ENCODE measurements at places on chromosomes 12 and 14. TPM values are rescaled to one million over a fixed set of nuclear protein-coding genes. Genes with fewer than 3 reads are reported as not detected.

DNA sequence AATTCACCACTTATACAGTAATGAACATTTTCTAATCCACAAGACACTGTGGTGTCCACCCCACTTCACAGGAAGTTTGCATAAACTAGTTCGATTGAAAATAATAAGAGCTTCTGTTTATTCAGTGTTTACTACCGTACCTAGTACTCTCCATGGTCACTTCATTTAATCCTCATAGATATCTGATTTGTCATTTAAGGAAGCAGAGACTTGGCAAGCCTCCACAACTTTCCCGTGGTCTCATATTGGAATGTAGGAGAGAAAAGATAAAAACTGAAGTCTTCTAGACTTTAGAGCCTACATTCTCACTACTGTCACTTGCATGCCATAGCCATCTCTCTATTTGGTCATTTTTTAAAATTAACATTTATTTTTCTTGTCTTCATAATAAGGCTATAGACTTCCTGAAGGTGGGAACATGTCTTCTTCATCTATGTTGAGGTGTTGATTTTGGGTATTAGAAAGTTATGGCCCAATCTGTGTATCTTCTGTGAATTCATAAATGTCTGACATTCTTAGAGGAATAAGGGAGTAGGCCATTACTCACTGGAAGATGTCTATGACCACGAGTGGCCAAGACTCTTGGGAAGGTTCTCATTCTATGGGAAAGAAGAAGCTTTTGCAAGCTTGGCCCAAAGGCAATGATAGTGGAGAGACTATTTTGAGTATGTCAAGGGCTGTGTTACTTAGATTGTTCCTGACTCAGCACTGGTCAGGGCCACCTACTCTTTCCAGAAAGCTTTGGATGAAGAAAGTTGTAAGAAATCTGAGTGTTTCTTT lies 423.7 kb downstream of the LRIG3 start:
- no peaks in the 10 kb centered on the region for H3K36me3 ChIP-seq
- H3K4me3 ChIP-seq = no peak overlapping the region
- H3K27ac ChIP-seq = no peak overlapping the region
- no peak for DNase-seq

DNA sequence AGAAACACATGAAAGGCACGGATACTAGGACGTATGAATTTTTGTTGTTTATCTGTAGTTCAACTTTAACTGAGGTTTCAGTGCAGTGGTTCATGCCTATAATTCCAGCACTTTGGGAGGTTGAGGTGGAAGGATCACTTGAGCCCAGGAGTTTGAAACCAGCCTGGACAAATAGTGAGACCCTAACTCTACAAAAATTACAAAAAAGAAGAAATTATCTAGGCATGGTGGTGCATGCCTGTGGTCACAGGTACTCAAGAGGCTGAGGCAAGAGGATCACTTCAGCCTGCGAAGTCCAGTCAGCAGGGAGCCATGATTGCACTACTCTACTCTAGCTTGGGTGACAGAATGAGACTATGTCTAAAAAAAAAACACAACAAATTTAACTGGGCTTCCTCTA lies 8.0 kb downstream of the KRT6B start:
- DNase-seq = no peak
- H3K4me1 ChIP-seq = no peaks in the 10 kb centered on the region
- no peak overlapping the region for H3K4me3 ChIP-seq
- no peak overlapping the region for H3K27ac ChIP-seq

GRCh38 chr12:28424965-28425364 lies 234.7 kb downstream of the CCDC91 start:
- no peaks in the 10 kb centered on the region for H3K27me3 ChIP-seq
- H3K4me1 ChIP-seq = peaks cover 7% of the 10 kb centered on the region
- no peak for DNase-seq
- no peak overlapping the region for H3K27ac ChIP-seq
- H3K4me3 ChIP-seq = no peak overlapping the region

The SLC5A8 gene
- not detected for total RNA-seq

DNA sequence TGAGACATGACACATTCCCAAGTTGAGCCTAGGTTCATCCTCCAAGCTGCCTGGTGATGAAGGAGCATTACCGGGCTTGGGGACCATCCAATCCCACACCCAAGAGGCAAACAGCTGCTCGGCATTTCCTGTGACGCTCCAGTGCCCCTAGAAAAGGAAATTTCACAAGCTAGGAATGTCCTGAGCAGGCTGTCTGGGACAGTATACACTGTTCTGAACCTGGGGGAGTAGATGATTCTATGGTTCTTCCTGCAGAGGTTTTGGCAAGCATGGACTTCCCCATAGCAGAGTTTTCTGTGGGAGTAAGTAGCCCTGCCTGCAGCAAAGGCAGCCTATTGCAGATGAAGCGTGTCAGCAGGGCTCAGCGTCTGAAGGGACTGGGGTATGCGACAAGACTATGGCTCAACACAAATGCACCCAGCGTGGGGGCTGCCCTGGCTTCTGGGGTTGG lies 47.4 kb upstream of the SRSF5 start:
- H3K4me1 ChIP-seq = peaks cover 27% of the 10 kb centered on the region
- H3K4me3 ChIP-seq = no peak overlapping the region
- no peak for DNase-seq
- H3K36me3 ChIP-seq = no peaks in the 10 kb centered on the region
- H3K27ac ChIP-seq = peak overlapping the region; percentile 53

DNA sequence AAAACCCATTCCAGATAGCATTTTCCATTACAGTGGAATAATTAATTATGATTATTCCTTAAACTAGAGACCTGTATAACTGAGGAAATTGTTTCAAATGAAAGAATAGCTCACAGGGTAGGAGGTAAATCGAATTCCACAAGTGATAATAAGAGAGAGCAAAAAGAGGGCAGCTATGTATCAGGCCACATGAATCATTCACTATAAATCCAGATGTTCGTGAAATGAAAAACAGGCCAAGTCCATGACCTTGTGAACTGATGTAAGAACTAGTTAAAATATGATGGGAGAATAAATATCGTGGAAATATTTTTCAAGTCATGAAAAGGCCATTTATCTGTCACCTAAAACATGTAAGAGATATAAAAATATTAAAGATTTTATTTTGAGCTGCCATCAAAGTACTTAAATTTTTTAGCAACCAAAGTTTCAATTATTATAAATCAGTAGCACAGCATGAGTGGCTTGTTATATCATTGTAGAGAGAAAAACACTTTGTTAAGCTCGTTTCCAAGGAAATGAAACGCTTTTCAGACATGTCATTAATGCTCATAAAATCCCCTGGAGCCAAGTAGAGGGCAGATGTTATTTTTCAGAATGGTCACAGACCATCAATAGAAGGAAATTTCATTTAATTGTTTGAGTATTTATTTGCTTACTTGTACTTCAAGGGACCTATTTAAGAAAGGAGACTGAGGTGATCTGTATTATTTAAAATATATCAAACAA lies 120.6 kb upstream of the CDKN3 start:
- H3K36me3 ChIP-seq = no peaks in the 10 kb centered on the region
- H3K27me3 ChIP-seq = no peaks in the 10 kb centered on the region
- H3K27ac ChIP-seq = no peak overlapping the region
- H3K4me3 ChIP-seq = no peak overlapping the region
- DNase-seq = no peak

DNA sequence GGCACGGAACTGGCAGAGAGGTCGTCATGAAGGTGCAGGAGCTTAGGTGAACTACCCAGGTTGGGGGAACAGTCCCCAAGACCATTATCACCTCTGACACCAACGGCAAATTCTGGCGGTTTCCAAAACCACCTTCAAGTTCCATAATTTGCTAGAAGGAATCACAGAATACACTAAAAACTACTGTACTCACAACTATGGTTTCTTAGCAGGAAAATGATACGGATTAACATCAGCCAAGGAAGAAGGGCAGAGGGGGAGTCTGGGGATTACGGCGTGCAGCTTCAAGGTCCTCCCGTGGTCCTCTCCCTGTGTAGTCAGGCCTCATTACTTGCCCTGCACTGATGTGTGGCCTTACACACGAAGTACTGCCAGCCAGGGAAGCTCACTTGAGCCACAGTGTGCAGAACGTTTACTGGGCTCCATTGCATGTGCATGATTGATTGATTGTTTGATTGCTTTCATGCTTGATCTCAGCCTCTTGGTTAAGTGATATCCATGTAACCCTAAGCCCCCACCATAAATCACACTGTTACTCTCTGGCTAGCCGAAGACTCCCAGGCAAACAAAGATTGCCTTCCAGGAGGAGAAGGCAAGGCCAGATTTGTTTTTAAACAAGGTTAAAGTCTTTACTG lies 837 bp upstream of the STX2 start:
- H3K27me3 ChIP-seq = no peaks in the 10 kb centered on the region
- DNase-seq = no peak
- H3K4me3 ChIP-seq = peak overlapping the region; percentile 76
- H3K27ac ChIP-seq = peak overlapping the region; percentile 45
- no peaks in the 10 kb centered on the region for H3K36me3 ChIP-seq

GRCh38 chr14:78530078-78530477 lies 359.9 kb downstream of the NRXN3 start:
- no peak overlapping the region for H3K27ac ChIP-seq
- H3K4me1 ChIP-seq = no peaks in the 10 kb centered on the region
- no peak overlapping the region for H3K4me3 ChIP-seq
- H3K27me3 ChIP-seq = no peaks in the 10 kb centered on the region
- no peaks in the 10 kb centered on the region for H3K36me3 ChIP-seq
- DNase-seq = no peak

DNA sequence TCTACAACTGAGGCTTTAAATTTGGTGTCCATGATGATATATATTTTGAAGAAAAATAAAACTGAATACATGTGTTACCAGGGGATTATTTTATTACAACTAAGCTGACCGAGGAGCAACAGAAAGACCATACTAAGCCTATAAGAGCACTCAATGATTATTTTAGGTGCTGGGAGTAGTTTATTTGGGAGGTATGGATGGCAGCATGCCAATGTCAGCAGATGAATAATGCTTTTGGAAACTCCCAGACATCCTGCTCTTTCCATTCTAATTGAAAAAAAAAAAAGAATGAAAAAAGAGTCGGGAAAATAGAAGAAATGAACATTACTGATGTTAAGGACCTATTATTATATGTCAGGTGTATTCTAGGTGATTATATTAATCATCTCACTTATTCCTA lies 441.2 kb downstream of the BTG1 start:
- no peak overlapping the region for H3K4me3 ChIP-seq
- DNase-seq = no peak
- H3K27ac ChIP-seq = no peak overlapping the region
- no peaks in the 10 kb centered on the region for H3K36me3 ChIP-seq
- no peaks in the 10 kb centered on the region for H3K27me3 ChIP-seq
- H3K4me1 ChIP-seq = no peaks in the 10 kb centered on the region

The CSRP2 gene
- 6.9 TPM for total RNA-seq

DNA sequence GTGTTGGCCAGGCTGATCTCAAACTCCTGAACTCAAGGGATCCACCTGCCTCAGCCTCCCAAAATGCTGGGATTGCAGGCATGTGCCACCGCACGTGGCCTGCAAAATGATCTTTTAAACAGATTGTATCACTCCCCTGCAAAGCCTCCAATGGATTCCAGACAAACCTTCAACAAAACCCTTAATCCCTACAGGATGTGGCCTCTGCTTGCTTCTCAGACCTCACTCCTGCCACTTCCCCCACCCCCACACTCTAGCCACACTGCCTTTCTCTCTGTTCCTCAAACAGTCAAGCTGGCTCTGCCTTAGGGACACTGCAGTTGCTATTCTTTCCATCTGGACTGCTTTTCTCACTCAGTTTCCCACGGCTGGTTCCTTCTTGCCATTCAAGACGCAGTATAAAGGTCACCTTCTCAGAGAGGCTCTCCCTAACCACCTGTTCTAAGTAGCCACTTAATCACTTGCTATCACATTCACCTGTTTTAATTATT lies 47.3 kb upstream of the TMED10 start:
- no peaks in the 10 kb centered on the region for H3K4me1 ChIP-seq
- H3K36me3 ChIP-seq = no peaks in the 10 kb centered on the region
- H3K27me3 ChIP-seq = no peaks in the 10 kb centered on the region
- peak; percentile 42 for DNase-seq
- no peak overlapping the region for H3K27ac ChIP-seq

The FLRT2 gene
- 5.9 TPM for total RNA-seq
